ENCODE measurements at places on chromosomes 16 and 17.

- no peak for DNase-seq
Observed at GRCh38 chr16:30556125-30556473, 2.1 kb downstream of the ZNF764 start.

DNA sequence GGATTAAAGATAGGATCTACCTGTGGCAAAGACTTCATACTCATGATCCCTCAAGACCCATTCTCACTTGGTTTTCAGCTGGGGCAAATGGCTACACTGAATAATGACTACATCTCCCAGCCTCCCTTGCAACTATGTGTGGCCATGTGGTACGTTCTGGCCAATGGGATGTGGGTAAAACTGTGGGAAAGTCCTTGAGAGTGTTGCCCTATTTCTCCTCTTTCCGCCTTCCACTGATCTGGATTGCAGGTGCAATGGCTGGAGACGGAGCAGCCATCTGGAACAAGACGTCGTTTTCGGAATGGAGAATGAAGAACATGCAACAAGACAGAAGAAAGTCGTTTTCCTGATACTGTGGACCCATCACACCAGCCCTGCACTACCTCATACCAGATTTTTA lies 48.5 kb downstream of the HAPSTR1 start:
- no peak for DNase-seq

GRCh38 chr16:78786635-78787034 lies 687.2 kb downstream of the WWOX start:
- no peak for DNase-seq

DNA sequence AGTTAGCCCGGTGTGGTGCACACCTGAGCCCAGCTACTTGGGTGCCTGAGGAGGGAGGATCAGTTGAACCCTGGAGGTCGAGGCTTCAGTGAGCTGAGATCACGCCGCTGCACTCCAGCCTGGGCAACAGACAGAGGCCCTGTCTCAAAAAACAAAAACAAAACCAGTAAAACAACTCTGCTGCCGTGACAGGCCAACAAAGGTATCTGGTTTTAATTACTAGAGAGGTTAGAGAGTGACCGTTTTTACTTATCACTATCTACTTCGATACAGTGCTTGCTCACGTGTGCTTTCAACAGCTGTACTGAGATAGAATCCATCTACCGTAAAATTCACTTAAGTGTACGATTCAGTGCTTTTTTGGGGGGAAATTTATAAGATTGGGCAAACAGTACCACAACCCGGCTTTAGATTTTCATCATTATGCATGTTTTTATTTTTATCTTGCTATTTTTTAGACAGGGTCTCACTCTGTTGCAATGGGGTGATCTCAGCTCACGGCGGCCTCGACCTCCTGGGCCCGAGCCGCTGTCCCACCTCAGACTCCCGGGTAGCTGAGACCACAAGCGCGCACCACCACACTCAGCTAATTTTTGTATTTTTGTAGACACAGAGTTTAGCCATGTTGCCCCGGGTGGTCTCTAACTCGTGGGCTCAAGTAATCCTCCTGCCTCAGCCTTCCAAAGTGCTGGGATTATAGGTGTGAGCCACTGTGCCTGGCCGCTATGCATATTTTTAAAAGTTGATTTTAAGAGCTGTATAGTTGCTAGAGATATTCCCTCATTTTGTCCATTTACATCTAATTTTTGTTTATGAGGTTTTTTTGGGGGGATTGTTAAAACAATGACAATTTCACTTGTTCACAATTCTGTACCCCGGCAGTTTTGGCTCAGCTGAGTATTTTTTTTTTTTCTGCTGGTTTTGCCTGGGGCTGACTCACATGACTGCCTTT lies 30.9 kb downstream of the SERPINF1 start:
- DNase-seq, result no peak

GRCh38 chr17:3915995-3916696 lies at the start of gene P2RX1:
TSS of gene P2RX1 (minus strand) at chr17:3916465. CDS start at chr17:3916225, 240 bp downstream.
- peak; percentile 40 for DNase-seq

GRCh38 chr17:72412650-72413076 lies 291.8 kb downstream of the SOX9 start:
- DNase-seq, result no peak

- DNase-seq, result peak; percentile 2
Observed at GRCh38 chr17:39462631-39463375, 1.5 kb downstream of the CDK12 start.

DNA sequence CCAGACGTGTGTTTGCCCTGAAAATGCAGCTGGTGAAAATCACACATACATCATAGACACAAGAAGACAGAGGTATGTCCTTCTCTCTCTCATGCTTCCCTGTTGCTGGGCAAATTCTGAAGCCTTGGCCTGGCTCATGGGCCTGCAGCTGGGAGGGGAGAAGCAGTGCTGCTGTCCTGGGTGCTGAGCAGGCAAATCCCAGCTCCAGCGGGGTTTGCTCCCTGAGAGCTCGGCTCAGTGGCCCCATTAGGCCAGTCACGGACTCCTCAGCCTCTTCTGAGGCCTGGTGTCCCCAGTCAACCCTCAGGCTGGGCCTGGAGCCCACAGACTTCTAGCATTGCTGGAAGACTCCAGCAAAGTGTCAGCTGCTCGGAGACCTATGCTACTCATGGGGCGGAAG lies 11.7 kb downstream of the RHBDL3 start:
- no peak for DNase-seq

- no peak for DNase-seq
Observed at GRCh38 chr17:68134046-68134637, 98.6 kb downstream of the KPNA2 start.

- DNase-seq, result no peak
Observed at GRCh38 chr17:3724378-3725077, 825 bp downstream of the HASPIN start.

GRCh38 chr16:11105038-11105903 lies 150.7 kb downstream of the SOCS1 start:
- peak; percentile 31 for DNase-seq

DNA sequence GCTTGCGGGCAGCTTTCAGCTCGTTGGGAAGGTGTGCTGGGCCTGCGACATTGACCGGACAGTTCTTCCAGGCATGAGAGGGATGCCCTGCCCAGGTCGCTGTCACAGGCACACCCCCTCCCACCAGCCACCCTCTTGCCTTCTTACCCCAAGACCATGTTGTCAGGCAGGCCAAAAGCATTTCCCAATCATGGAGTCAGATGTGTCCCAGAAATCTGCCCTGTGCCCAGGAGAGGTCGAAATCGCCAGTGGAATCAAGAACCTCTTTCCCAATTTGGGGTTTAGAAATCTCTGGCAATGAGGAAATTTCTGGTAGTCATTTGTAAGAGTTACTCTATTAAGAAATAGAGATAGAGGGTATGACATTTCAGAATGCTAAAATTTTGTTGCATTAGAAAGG lies 177.1 kb downstream of the RAB11FIP4 start:
- no peak for DNase-seq

DNA sequence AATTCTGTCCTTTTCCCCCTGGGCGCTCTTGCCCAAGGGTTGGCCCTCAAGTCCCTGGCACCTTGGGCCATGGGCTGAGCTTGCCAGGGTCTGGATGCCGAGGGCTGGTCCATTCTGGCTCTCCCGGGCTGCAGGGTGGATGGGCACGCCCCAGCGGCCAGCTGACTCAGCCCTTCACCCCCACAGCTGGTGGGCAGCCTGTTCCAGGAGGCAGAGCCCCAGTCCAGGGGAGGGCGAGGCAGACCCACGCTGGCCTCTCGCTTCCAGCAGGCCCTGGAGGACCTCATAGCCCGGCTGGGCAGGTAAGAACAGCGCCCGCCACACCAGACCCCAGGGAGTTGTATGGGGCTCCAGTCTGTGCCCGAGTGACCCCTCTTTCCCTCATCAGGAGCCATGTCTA lies 15.0 kb downstream of the MYO15B start:
- DNase-seq, result no peak

DNA sequence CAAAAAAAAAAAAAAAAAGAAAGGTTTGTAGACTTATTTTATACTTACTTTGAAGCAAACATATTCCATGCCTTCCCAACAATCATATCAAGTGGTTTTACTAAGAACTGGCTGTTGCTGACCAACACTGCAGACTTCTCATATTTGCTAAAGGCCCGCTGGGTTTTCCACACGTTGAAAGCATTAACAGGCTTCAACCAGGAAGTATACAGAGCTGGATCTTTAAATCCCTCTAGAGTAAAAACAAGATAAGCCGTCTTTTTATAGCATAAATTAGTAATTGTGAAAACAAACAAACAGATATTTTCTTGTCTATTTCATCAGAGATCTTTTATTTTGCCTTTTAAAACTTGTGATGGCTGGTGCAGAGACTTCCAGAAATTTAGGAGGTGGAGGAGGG lies 29.1 kb downstream of the TUBD1 start:
- DNase-seq, result no peak

DNA sequence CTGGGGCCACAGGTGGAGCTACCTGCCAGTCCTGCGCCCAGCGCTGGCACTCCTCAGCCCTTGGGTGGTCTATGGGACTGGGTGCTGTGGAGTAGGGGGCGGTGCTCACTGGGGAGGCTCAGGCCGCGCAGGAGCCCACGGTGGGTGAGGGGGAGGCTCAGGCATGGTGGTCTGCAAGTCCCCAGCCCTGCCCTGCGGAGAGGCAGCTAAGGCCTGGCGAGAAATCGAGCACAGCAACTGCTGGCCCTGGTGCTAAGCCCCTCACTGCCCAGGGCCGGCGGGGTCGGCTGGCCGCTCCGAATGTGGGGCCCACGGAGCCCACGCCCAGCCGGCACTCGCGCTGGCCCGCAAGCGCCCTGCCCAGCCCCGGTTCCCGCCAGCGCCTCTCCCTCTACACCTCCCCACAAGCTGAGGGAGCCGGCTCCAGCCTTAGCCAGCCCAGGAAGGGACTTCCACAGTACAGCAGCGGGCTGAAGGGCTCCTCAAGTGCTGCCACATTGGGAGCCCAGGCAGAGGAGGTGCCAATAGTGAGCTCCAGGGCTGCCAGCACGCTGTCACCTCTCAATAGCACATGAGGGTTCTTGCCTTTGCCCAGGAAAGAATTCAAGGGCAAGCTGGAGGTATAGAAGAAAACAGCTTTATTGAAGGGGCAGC lies 11.0 kb upstream of the EEF2KMT start:
- no peak for DNase-seq

DNA sequence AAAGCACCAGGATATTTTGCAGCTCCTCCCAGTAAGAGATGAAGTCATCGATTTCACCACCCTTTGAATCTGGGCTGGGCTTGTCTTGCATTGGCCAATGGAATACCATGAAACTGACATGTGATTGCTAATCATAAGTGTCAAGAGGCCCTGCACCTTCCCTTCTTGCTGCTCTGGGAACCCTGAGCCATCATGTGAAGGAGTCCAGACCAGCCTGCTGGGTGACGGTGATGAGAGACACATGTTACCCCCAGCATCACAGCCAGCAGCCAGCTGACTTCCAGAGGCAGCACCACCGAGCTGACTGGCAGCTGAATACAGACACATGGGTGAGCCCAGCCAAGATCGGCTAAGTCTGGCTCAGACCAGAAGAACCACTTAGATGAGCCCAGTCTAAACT lies 43.6 kb upstream of the CACNG4 start:
- DNase-seq, result no peak

GRCh38 chr17:78694805-78695531 lies 87.1 kb downstream of the CYTH1 start:
- DNase-seq, result no peak

DNA sequence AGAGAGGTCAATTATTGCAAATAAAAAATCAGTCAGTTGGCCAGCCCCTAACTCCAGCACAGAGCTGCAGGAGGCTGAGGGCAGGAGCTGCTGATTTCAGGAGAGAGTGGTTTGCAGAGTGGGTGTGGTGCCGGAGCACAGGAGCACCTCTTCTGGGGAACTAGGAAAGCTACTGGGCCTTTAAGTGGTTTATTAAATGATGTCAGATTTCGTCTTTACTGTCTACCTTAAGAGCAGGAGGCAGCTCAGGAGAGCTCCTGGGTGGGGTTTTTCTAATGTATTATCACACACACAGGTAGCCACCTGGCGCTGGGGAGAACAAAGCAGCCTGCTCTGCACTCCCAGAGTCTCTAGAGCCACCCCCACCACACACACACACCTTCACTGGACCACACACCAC lies 11.5 kb upstream of the HAS3 start:
- DNase-seq, result no peak

DNA sequence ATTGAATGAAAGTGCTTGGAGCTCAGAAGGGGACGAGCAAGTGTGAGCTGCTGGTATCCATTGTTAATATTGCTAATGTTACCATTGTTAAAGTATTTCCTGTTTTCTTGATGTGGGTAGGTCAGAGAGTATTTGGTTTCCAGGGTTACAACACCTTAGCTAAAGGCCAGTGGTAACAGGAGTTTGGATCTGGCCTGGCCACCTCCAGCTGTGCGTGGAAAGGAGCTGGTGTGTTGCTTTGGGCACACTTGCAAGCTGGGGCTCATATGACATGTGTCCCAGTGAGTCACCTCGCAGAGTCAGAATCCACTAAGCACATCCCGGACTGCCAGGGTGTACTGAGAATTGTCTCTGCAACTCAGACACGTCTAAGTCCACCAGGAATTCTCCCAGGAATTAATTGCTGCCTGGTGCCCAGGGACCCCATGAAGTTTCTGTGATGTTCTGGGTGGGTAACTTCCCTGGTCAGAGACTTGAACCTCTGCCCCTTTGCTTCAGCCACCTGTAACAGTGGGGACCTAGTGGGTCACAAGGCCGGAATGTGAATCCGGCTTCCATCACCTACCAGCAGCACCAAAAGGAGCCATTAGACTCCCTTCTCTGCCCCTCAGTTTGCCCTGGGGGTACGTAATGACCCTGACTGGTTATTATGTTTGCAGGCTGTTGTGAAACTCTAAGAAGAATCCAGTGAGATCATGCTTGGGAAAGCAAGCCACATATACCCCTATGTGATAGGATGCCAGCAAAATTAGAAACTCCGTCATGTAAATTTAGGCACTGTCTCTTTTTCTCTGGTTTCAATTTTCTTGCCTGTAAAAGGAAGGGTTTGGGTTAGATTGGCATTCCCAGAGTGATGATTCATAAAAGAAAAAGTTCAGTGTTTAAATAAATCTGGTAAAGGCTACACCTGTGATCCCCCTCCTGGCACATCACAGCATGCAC lies 12.8 kb downstream of the SLC6A2 start:
- DNase-seq, result no peak

DNA sequence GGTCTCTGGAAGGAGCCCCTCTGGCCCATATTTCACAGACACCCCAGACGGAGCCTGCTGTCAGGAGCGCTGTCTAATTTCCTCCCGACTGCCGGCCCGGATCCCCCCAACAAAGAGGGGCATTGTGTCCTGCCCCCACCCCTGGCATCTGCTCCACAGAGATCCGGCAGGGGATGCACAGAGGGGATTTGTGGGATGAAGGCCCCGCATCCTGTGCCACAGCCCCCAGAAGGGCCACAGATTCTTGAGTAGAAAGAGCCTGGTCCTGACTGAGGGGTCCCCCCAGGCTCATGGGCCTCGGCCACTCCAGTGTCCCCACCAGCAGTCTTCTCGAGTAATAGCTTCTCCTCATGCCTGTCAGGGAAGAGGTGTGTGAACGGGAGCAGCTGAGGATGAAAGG lies 29.5 kb downstream of the MEOX1 start:
- DNase-seq, result no peak

DNA sequence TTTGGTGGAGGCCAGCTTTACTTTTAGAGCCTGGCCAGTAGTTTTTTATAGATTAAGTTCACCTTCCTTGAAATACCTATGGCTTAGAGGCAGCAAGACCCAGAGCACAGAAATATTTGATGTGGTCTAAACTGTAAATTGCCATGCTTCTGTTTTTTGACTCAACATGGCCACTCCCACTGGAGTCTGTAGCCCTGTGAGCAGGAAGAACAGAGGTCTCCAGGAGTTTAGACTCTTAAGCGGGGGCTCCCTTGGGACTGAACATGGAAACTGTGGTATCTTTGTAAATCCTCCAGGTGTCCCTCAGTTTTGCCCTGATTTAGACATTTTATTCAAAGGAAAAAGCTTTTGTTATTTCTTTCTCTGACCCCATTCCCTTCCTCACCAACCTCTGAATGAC lies 145.6 kb downstream of the FTO start:
- DNase-seq, result no peak

GRCh38 chr16:79876332-79876730 lies 275.8 kb upstream of the MAF start:
- no peak for DNase-seq

Data from CD4-positive, alpha-beta T cell treated with Interleukin-6 for 4 hours (primary cell).